Epithelial cell of esophagus (primary cell): ENCODE measurements at places on chromosomes 2 and 18.
A peak's percentile ranks its signal among the peaks of the same experiment; 100 is the strongest.

DNA sequence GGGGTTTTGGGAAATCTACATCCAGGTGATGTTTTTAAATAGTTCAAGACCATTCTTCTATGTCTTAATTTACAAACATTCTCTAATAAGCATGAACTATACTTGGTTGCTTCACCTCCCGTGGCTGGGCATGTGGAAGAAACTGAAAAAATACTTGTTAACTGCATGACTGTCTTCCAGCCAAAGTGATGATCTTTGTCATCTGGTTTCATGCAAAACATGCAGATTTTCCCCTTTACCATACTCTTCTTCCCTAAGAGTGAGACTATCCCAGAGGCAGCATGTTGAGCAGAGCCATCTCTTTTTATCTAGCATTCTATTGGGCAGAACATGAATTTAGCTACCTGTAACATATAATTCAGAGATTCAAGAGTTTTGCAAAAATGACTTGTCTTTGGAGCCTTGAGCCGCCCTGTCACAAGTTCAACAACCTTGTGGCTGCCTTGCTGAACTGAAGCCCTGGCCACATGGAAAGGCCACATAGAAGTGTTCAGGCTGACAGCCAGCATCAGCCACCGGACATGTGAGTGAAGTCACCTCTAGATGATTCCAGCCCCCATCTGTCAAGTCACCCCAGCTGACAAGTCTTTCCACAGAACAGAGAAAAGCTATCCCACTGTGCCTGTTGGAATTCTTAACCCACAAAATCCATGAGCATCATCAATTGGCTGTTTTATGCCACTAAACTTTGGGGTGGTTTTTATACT, 142.8 kb downstream of the ANKRD44 start:
- no peak for DNase-seq

GRCh38 chr2:21220930-21221329, 97.2 kb downstream of the TDRD15 start:
- peak; percentile 48 for DNase-seq

- DNase-seq = peak; percentile 85
Measured at GRCh38 chr2:233972941-233973575, 55.9 kb downstream of the TRPM8 start.

DNA sequence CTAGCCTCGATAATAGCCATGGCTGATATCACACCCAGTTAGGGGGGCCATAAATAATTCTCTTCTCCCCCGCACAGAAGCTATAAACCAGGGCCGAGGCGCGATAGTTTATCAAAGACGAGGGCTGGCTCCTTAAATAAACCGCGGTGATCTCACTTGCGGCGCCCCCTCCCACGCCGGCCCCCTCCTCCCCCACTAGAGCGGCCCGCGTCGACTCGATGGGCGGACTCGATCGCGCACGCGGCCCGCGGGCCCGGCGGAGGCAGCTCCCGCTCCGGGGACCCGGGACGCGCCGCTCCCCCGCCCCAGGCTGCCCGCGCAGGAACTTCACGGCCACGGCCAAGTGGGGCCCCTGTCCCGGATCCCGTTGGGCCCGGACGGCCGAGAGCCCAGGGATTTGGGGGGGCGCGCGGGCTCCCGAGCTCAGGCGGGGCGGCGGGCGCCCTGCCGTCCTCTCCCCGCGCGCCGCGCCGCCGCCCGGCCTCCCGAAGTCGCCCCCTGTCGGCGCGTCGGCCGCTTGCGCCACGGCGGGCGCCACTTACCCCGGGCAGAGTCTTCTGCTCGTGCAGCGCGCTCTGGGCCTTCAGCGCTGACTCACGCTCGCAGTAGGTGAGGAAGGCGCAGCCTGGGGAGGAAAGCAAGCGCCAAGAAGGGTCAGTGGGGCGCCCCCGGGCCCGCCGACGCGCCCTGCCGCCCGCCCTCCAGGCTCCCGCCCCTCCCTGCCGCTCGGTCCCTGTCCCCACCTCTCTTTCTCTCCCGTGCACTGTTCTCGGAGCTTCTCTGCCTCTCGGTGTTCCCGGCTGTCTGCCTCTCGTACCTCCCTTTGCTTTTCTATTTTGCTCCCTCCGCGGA, 80.4 kb downstream of the CELF4 start:
- peak; percentile 42 for DNase-seq

DNA sequence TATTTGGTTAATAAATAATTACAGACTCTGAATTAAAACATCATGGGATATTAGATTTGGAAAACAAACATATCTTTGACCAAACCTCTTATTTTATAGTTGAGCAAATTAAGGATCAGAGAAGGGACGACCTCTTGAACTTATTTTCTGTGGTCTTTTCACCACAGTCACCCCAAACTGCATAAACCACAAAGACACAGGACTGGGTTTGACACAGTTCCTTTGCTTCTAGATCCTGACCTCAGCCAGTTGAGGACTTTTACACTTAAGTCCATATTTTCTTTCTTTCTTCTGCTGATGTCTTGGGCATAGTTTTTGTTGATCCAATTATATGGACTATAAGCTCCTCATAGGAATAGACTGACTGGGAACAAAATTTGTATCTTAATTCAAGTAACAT, 234.0 kb upstream of the SLC14A2 start:
- DNase-seq = no peak

DNA sequence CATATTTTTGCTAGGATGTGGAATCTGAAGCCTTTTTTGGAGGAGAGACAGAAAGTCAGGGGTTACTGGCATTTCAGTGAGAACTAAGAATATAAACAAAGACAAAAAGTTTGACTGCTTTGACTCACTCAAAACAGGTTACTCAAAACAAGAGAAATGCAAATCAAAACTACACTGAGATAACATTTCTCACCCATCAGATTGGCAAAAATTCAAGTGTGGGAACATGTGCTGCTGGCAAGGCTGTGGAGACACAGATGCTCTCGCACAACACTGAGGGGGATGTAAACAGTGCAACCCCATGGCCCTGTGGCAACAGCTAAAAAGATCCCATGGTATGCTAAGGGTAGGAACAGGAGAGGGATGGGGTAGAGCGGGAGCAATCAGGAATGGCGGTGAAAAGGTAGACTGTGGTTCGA, 86.6 kb downstream of the DTNB start:
- DNase-seq = no peak

GRCh38 chr2:219000569-219000960, 7.3 kb upstream of the CRYBA2 start:
- no peak for DNase-seq
